ENCODE measurements at places on chromosomes 12 and 14. TPM values are rescaled to one million over a fixed set of nuclear protein-coding genes. Genes with fewer than 3 reads are reported as not detected.

COX8C gene
- not detected for total RNA-seq

TDP1 gene
- 54.0 TPM for total RNA-seq

DNA sequence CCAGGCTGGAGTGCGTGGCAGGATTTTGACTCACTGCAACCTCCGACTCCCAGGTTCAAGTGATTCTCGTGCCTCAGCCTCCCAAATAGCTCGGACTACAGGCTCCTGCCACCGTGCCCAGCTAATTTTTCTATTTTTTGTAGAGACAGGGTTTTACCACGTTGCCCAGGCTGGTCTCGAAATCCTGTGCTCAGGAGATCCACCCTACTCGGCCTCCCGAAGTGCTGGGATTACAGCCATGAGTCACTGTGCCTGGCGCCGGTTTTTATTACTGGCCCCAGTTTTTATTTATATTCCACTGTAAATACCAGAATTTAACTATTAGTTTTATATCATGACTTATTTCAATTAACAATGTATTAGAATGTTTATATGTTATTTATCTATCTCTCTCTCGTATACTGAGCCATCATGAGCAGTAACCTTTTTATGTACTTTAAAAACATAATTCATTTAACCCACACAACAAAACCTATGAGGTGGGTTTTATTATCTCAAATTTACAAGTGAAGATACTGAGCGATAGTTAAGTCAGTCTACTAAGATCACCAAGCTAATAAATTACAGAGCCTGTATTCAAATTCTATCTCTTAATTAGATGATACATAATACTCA lies 47.8 kb downstream of the HECTD1 start:
- no peaks in the 10 kb centered on the region for H3K4me1 ChIP-seq
- no peak overlapping the region for H3K27ac ChIP-seq
- peaks cover 59% of the 10 kb centered on the region for H3K36me3 ChIP-seq
- no peak for DNase-seq
- H3K4me3 ChIP-seq: no peak overlapping the region

DNA sequence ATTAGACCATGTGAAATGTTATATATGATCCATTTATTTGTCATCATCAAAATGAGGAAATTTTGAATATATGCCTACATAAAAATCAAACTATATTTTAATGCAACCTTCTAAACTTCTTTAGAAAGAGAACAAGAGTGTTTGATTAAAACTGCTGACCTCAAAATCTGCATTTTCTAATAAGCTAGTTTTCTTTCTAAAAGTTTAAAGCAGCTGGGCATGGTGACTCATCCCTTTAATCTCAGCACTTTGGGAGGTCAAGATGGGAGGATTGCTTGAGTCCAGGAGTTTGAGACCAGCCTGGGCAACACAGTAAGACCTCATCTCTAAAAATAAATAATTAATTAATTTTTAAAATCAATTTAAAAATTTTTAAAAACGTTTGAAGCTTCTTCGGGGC lies 36.2 kb downstream of the GNPTAB start:
- no peaks in the 10 kb centered on the region for H3K36me3 ChIP-seq
- no peak overlapping the region for H3K4me3 ChIP-seq
- peaks cover 10% of the 10 kb centered on the region for H3K4me1 ChIP-seq
- no peak for DNase-seq

DNA sequence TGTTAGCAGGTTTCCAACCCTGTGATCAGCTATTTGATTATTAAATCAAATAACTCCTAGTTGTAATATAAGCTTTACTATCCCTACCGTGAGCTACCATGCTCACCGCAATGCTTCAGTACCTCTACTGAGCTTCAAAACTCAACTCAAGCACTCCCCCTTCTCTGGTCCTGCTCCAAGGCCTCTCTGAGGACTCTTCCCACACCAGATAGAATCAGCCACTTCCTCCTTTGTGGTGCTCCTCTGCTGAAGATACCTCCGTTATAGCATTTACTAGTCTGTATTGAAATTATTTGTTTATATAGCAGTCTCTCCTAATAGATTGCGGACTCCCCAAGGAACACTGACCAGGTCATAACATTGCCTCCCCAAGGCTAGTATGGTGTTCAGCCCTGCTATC lies 17.5 kb downstream of the AREL1 start:
- H3K4me3 ChIP-seq: no peak overlapping the region
- DNase-seq: no peak
- H3K4me1 ChIP-seq: no peaks in the 10 kb centered on the region
- peaks cover 9% of the 10 kb centered on the region for H3K36me3 ChIP-seq

TAS2R10 gene
- total RNA-seq: 1.4 TPM

DNA sequence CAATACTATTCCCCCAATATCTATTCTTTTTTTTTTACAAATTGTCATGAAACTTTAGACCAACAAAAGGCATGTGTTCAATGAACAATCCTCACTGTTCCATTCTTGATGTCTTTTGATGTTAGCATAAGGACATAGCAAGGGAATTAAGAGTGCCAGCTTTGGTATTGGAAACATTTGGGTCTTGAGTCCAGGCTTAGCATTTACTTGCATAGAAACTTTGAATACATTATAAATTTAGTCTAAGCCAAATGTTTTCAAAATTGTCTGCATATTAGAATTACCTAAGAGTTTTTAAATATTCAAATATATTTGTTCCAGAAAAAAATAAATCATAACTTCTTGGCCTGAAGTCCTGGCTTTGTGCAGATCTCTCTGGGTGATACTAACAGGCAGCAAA lies 406.5 kb downstream of the LRFN5 start:
- H3K27me3 ChIP-seq: no peaks in the 10 kb centered on the region
- no peaks in the 10 kb centered on the region for H3K36me3 ChIP-seq
- H3K27ac ChIP-seq: no peak overlapping the region
- no peak for DNase-seq
- H3K4me3 ChIP-seq: no peak overlapping the region

GRCh38 chr14:94897082-94897481 lies 127.2 kb upstream of the GSC start:
- no peaks in the 10 kb centered on the region for H3K36me3 ChIP-seq
- no peak overlapping the region for H3K4me3 ChIP-seq
- no peak overlapping the region for H3K27ac ChIP-seq
- H3K27me3 ChIP-seq: no peaks in the 10 kb centered on the region

DNA sequence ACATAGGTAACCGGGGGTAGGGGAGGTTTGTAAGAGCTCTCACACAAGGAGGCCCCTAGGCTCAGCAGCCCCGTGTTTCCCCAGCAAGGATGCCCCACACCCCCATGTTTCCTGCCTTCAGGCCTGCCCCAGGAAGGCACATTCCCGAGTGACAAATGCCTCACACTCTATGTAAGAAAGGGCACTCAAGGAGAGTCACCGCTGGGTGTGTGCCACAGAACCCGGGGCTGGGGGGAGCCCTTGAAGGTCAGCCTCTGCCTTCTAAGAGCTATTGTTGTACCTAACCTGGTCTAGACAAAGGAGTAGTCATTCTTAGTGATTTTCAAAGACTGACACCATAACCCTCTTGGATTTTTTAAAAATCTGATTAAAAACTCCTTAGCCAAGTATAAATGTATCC lies 333.6 kb downstream of the DPF3 start:
- DNase-seq: no peak
- H3K4me1 ChIP-seq: no peaks in the 10 kb centered on the region
- H3K36me3 ChIP-seq: no peaks in the 10 kb centered on the region
- H3K27ac ChIP-seq: no peak overlapping the region
- H3K4me3 ChIP-seq: no peak overlapping the region

GPRC5D gene
- total RNA-seq: not detected

DNA sequence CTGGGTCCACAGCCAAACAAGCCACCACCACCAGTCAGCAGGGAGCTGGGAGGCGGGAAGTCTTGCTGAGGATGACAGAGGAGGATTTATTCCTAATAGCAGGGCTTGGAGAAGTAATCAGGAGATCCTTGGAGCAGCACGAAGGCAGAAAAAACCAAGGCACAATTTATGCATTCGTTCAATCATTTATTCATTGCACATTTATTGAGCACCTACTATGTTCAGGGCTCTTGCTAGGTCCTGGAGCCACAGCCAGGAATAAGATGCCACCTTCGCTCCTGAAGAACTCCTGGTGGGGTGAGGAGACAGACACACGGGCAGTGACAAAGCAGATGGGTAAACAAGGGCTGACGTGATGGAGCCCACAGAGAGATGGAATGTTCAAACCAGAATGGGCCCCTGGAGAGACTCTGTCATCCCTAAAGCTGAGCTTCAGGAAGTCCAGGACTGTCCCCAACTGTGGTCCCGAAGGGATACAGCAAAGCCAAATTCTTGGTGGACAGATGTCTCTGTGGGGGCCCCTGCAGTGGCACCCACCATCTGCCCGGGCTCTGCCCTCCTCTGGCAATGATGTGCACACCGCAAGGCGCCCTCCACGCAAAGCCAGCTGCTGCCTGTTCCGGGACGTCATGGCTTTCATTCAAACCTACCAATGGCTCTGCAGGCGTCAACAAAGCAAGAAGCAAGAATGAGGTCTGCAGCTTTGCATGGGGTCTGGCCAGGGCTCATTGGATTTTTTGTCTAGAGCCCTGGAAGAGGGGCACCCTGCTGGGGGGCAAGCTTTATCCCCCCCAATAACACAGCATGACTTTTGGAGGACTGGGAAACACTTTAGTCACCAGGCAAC lies 3.0 kb upstream of the TESC start:
- H3K27me3 ChIP-seq: peaks cover 20% of the 10 kb centered on the region
- H3K36me3 ChIP-seq: no peaks in the 10 kb centered on the region
- no peak for DNase-seq
- H3K27ac ChIP-seq: no peak overlapping the region
- H3K4me1 ChIP-seq: no peaks in the 10 kb centered on the region

TAS2R50 gene
- 2.3 TPM for total RNA-seq

LRP1 gene
- 58.6 TPM for total RNA-seq

DNA sequence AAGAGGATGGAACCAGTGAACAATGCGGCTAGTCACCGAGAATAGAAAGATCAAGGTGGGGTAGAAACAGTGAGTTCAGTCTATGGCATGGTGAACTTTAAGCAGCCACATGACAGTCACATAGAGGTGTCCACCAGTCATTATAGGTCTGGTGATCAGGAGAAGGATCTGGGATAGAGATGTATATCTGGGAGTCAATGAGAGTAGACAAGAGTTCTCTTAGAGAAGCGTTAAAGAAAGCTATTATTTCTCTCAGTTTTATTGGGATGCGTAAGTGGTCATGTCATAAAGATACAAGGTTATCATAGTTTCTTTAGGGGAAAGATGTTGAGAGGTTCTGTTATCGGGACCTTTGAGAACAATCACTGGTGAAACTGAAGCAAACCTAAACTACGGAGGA lies 136.1 kb upstream of the SLC38A2 start:
- H3K4me3 ChIP-seq: no peak overlapping the region
- H3K27ac ChIP-seq: no peak overlapping the region
- H3K4me1 ChIP-seq: no peaks in the 10 kb centered on the region
- H3K36me3 ChIP-seq: no peaks in the 10 kb centered on the region

GALNT8 gene
- total RNA-seq: not detected

ARPC3 gene
- 112 TPM for total RNA-seq

DNA sequence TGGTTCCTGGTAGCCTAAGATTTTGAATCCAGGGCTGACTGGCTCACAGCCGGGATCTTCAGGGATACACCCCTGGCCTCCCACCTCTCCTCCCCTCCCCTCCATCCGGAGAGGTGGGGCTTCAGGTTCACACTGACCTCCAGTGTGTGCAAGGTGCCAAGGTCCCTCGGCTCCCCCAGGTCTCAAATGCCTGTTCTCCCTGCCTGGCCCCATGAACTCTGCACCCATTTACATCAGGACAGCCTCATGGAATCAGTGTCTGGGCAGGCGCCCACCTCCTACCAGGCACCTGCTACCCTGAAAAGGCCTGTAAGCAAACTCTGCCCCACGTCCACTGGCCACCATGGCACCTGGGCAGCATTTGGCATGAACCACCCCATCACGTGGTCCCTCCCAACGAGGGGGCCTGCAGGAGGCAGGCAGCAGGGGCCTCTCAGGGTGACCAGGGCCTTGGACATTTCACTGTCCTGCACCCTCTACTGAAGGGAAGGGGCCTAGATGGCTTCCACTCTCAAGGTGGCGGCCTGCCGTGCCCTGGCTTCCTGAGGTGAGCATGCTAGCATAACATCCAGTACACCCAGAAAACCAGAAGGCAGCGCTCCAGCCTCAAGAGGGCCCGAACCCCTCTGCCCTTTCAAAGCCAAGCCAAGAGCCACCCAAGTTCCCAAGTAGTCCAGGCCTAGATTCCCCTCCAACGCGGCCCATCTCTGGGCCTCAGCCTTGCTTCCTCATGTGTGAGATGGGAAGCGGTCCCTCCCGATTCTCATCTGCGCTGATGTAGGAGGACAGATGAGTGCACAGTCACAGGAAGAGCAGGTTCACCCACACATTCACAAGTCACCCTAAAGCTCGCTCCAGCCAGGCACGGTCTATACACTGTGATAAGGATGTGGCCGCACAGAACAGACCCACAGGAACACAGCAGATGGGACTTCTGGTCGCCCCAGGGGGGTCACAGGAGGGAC lies 37.3 kb downstream of the CCDC85C start:
- no peak overlapping the region for H3K4me3 ChIP-seq
- H3K27ac ChIP-seq: no peak overlapping the region
- H3K27me3 ChIP-seq: no peaks in the 10 kb centered on the region
- no peaks in the 10 kb centered on the region for H3K36me3 ChIP-seq
